ENCODE measurements at places on chromosomes 12 and 14. TPM values are rescaled to one million over a fixed set of nuclear protein-coding genes. Genes with fewer than 3 reads are reported as not detected.

The MYH7 gene
- total RNA-seq, result not detected

DNA sequence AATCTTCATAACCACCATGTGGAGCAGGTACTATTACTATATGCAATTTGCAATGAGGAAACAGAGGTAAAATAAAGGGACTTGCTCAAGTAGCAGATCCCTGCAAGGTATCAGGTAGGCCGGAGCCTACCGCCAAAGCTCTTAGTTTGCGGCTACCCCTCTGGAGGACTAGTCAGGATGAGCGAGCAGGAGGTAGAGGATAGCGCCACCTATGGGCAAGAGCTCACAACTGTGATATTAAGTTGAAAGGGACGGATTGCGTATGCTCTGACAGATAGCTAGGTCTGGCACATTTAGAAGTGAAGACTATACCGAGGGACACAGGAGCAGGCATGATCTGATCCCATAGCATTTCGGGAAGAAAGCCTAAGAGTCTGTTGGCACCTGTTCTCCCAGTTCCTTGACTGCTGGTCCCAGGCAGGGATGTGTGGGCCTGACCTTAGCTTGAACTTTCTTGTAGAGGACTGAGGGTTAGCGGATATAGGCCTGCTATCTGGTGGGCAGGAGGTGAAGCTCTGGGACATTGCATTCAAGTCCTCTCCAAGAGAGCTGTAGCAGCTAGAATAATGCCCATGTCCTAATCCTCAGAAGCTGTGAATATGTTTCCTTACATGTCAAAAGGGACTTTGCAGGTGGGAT, 48.0 kb downstream of the SLC17A8 start:
- DNase-seq, result no peak

The RERGL gene
- total RNA-seq, result not detected

DNA sequence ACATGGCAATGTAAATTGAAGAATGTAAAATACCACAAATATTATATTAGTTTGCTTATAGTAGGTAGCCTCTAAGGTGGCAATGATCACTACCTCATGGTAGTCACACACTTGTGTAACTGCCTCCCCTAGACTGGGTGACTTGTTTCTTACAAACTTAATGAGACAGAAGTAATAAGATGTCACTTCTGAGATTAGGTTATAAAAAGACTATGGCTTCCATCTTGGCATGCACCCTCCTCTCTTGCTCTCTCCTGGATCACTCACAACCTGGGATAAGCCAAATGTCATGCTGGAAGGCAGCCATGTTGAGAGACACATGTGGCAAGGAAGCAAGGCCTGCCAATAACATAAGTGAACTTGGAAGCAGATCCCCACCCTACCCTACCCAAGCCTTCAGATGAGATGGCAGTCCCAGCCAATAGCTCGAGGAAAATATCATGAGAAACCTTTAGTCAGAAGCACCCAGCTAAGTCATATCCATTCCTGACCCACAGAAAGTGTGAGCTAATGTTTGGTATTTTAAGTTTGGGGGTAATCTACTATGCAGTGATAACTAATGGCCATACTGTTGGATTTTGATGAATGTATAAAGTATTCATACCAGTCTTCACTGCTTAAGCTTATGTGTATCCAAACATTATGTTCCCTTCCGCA, 43.3 kb downstream of the PPP1R12A start:
- no peak for DNase-seq

DNA sequence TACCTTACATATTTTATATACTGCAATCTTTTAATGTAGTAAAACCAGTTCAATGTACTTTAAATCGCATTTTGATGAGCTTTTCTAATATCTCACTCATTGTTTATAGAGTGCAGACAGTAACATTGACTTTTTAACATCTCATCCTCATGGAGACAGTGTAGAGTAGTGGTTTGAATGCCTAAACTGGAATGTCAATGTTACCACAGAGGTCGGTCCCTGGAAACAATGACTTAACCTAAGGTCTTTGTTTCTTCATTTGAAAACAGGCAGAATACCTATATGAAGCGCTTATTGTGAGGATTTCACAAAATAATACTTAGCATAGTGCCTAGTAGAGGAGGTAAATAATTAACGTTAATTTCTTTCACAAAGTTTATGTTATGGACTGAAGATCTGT, 5.0 kb downstream of the CDK17 start:
- no peak for DNase-seq

- no peak for DNase-seq
These were observed 364.9 kb downstream of the GALC start for GRCh38 chr14:87628129-87628528.

DNA sequence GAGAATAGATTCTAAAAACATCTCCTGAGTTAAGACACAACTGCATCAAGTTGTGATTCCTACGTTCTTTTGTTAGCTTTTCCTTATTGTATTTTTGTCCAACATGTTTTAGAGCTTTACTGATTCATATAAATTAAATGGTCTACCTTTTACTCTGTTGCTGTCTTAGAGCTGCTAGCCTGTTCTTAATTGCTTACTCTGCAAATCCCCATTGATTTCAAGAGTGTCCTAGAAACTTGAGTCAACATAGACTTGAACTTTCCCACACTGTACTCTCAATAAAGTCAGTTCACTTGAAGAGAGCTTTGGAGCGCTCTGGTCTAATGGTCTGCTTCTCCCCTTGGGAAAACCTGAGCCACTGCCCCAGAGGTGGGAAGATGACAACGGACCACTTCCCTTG, 343.9 kb downstream of the CCER1 start:
- no peak for DNase-seq

The CLIP1 gene
- 63.5 TPM for total RNA-seq

The USP44 gene
- 5.4 TPM for total RNA-seq

DNA sequence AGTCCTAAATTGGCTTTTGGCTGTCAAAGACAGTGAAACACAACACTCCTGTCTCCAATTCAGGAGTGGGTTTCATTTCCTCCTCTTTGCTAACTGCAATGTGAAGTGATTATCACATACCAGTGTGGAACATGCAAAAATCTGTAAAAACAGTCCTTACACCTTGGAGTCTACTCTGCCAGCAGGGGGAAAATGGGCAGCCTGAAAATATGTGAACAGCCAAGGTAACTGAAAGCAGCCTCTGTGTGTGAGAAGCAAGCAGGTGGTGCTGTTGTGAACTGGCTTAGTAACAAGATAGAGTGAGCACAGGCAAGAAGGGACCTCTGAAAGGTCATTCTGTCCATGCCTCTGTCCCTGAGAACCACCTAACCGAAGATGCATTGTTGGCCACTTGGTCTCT, 6.0 kb downstream of the PRMT8 start:
- DNase-seq, result no peak

GRCh38 chr14:51400139-51400538, 160.1 kb downstream of the TMX1 start:
- DNase-seq, result no peak

DNA sequence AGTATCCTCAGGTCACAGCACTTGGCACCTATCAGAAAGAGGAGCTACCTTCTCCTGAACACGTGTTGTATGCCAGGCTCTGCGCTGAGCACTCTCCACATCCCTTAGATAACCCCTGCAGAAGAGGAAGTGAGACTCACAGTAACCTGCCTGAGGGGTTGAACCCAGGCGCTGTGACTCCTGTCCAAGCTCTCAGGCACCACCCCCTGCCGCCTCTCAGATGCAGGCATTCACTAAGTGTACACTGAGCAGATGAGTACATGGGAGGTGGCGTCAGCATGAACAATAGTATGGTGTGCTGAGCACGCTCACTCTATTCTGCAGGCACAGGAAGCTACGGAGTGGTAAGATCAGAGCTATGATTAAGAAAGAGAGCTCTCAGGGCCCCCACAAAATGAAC, 21.0 kb upstream of the RIC8B start:
- DNase-seq, result peak; percentile 43

GRCh38 chr12:107159384-107159900, 66.1 kb upstream of the CRY1 start:
- DNase-seq, result no peak

DNA sequence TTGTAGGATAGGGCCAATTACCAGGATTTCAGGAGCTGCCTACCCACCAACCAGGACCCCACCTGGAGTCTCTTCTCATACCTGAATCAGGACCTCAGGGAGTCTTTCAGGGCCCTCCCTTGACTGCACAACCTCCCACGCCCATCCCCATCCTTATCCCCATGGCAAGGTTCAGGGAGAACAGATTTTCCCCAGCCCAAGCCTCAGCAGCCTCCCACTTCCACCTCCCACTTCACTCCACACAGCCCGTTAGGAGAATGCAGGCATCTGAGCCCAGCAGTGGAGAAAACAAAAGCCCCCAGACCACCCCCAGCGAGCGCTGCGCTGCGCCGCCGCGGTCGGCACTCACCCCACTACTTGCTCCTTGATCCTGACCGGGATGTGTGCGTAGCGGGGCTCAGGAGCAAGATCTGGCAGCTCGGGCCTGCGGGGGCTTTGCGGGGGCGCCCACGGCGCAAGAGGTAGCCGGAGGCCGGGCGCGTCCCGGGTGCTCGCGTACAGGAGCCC, 1.4 kb downstream of the B4GALNT1 start:
- DNase-seq, result no peak

All from CD4-positive, alpha-beta memory T cell (primary cell).